Activated CD8-positive, alpha-beta memory T cell treated with anti-CD3 and anti-CD28 coated beads for 1 hour (primary cell): ENCODE measurements at places on chromosomes 16 and 17.

GRCh38 chr16:78551487-78552085 is 452.1 kb downstream of the WWOX start:
- no peak for DNase-seq

GRCh38 chr17:43745541-43745940 is 13.1 kb downstream of the SOST start:
- DNase-seq = no peak

DNA sequence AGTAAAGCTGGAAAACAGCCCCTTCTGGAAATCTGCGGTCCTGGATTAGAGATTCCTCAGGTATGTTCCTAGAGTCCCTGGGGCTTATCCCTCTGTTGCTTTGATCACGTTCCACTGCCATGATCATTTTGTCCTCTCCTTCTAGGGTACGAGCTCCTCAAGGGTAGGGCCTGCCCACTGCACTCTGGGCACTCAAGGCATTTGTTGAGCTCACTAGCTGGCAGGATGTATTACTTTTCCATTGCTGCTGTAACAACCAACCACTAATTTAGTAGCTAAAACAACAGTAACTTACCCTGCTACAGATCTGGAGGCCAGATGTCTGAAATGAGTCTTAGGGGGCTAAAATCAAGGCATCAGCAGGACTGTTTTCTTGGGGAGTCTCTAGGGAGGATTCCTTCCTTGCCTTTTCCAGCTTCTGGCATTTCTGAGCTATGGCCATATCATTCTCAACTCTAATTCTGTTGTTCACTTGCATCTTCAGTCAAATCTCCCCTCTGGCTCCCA is 65.7 kb downstream of the ARSG start:
- DNase-seq = no peak

DNA sequence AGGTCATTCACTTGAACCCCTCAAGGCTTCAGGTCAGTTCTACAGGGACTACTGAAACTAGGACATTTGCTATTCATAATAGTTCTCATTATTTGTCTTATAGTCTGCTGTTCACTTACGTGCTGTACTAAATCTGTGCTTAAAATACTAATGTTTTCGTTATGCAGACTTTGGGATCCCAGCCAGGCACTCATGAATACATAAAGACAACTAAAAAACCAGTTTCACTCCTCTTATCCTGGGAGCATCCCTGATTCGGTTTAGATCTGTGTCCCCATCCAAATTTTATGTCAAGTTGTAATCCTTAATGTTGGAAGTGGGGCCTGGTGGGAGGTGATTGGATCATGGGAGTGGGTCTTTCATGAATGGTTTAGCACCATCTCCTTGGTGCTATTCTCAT is 1291.8 kb downstream of the CDH11 start:
- DNase-seq = no peak

GRCh38 chr16:74447578-74447977 is 26.3 kb upstream of the CLEC18B start:
- DNase-seq = no peak

GRCh38 chr16:68445458-68445857 is 2.9 kb downstream of the SMPD3 start:
- DNase-seq = no peak

DNA sequence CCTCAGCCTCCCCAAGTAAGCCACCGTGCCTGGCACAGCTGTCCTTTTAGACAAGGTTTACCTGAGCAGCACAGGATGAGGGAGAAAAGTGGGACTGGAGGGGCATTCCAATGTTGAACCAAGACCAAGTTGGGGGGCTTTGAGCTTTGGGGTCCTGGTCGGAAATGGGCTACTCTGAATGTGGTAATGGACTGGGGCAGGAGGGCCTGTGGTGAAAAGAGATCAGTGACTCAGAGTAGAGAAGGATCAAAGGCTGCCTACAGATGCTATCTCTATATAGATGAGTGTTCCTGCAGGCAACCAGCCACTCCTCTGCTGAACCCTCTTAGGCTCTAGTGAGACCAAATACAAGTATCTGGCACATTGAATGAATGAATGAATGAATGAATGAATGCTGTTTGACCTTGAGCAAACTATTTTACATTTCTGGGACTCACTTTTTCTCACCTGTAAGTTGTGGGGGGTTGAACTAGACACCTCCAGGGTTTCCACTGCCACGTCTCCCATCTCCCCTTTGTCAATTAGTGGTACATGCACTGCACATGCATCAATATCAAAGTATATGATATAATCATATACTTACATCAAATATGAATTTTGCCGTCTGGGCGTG is 26.3 kb upstream of the ETV4 start:
- no peak for DNase-seq

GRCh38 chr17:73787076-73788059 is 143.1 kb upstream of the SDK2 start:
- DNase-seq = no peak

DNA sequence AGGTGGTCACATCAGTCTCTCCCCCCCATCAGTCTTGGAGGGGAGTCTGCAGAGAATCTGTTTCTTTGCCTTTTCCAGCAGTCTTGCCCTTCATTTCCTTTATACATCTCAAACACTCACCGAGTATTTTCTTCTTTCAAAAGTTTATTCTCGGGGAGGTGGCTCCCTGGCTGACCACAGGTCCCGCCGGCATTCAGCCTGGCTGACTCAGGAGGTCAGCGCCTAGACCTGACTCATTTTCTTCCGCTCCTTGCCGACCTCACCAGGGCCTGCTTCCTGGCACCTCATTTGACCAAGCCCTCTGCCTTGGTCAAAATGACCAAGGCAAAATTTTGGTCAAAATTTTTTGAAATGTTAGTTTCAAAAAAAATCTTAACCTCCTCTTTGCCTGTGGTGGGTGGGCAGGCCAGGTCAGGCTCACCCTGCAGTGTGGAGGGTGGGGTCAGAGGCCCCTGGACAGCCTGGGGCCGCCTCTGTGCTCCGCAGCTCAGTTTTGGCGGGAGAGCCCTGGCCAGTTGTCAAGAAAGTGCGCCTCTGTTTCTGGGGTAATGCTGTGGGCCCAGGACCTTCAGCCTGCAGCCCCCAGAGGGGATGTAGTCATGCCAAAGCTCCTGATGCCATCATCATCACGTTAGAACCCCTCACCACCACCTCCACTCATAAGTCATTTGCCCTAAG is 165.6 kb downstream of the SPECC1 start:
- DNase-seq = no peak

- DNase-seq = no peak
Measured at GRCh38 chr17:73838815-73839214, 194.6 kb upstream of the SDK2 start.

DNA sequence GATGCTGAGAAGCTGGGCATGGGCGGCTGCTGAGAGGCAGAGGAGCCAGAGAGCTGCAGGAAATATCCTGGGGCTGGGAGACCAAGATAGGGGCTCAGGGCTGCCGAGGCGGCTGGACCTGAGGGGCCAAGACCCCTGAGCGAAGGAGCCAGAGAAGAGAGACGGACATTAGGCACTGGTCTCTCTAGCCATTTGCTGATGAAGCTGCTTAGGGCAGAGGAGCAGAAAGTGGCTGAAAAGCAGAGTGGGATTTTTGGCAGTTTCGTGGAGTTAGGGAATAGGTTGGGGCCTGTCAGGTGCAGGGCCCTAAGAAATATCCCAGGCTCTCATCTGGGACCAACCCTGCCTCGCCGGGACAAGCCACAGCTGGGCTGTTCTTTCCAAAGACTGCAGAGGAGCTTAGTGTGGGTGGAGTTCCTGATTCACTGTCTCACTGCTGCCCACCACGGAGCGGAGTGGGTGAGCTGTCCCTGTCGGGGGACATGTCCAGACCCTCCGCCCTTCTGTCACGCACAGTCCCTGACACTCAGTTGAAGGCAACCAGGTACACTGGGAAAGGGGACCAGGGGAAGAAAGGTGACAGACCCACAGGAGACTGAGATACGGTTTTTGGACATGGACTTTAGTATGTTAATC is 11.3 kb upstream of the DNASE1 start:
- no peak for DNase-seq

- DNase-seq = no peak
Measured at GRCh38 chr17:75645889-75646637, 12.8 kb downstream of the SMIM5 start.

DNA sequence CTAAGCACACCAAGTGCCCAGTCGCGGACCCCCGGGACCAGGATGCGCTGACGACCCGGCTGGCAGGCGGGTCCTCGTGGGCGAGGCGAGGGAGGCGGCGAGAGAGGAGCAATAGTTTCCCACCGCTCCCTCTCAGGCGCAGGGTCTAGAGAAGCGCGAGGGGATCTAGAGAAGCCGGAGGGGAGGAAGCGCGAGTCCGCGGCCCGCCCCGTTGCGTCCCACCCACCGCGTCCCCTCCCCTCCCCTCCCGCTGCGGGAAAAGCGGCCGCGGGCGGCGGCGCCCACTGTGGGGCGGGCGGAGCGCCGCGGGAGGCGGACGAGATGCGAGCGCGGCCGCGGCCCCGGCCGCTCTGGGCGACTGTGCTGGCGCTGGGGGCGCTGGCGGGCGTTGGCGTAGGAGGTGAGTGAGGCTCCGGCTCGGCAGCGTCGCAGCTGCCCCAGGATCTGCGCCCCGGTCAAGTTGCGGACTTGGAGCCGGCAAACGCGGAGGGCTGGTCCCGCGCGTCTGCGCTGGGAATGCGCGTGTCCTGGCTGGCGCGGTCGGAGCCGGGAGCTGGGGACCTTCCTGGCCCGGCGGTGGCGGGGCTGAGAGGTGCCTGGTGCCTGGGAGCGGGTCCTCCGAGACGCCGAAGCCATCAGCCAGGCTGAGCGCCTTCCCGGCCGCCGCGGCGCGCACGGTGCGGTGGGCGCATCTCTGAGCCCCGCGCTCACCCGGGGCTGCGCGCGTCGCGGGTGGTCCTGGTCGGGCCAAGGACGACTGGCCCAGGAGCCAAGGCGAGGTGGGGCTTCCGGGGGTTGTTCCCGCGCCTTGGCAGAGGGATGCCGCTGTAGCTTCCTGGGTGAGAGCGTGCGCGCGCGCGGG is at the start of gene ITGB3:
Gene ITGB3 (plus strand): TSS at position 287 of the 862 bp plus-strand sequence. CDS start 35 bp downstream, at position 322.
- DNase-seq = peak; percentile 19

- DNase-seq = no peak
Measured at GRCh38 chr16:88953003-88953690, 23.9 kb downstream of the CBFA2T3 start.

- DNase-seq = no peak
Measured at GRCh38 chr17:322006-322780, 30.4 kb downstream of the RPH3AL start.

GRCh38 chr17:78442648-78443218 is 64.3 kb downstream of the PGS1 start:
- DNase-seq = no peak

DNA sequence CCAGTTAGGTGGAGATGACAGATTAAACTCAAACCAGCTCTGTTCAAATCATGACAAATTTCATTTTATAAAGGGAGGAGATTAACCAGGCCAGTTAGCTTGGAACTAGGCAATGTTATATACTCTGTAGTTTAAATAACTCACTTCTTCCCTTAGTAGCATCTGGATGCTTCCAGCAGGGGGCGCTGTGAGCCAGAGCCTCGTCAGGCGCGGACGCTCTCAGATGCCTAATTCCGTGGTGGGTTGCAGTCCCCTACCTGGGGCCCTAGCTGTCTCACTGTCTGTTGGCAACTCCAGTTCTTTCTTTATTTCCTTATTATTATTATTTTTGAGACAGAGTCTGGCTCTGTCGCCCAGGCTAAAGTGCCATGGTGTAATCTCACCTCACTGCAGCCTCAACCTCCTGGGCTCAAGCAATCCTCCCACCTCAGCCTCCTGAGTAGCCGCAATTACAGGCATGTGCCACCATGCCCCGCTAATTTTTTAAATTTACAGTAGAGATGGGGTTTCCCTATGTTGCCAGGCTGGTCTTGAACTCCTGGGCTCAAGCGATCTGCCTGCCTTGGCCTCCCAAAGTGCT is 17.3 kb upstream of the WFDC1 start:
- peak; percentile 60 for DNase-seq

DNA sequence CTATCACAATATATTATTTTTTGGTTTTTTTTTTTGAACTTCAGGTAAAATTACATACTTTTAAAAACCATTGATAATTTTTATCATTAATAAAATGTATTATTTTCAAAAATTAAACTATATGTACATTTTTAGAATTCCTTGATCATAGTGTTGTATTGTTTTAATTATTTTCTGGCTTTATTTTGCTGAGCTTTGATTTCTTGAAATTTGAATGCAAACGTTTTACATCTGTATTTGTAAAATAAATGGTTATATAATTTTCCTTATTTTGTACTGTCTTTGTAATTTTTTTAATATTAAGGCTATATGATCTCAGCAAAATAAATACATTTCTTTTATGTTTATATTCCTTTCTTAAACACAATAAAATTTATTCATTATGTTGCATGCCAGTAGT is 125.6 kb downstream of the KIF2B start:
- DNase-seq = no peak

- DNase-seq = no peak
Measured at GRCh38 chr16:69820926-69821541, 58.9 kb downstream of the WWP2 start.

- DNase-seq = no peak
Measured at GRCh38 chr17:62774338-62774737, 33.8 kb downstream of the MARCHF10 start.

DNA sequence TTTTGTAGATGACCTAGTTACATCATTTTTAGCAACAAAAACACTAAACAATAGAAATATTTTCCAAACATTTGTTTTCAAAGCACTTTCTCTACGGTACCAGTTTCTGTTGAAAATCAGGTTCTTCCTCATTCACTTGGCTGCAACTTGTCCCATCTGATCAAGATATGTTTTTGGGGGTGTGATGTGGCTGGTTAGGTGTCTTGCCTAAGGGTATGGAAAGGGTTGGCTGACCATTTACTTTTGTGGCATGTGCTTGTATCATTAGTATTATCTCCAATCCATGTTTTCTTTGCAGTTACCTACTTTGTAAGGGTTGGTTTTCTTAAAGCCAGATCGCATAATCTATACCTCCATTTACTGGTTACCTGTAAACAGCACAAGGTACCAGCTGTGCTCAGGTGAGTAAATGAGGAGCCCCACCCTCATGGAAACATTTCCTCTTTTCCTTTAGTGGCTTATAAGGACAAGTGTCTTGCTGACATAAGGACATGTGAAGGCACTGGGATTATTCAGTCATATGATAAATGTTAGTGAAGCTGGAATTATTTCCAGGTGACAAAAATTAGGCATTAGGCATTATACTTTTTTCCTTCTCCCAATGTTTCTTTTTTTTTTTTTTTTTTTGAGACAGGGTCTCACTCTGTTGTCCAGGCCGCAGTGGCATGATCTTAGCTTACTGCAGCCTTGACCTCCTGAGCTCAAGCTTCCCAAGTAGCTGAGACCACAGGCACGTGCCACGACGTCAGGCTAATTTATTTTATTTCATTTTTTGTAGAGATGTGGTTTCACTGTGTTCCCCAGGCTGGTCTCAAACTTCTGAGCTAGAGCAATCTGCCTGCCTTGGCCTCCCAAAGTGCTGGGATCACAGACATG is 162.0 kb downstream of the CCDC182 start:
- no peak for DNase-seq
